ENCODE measurements at places on chromosomes 7 and 10. TPM values are rescaled to one million over a fixed set of nuclear protein-coding genes. Genes with fewer than 3 reads are reported as not detected.

- H3K4me1 ChIP-seq, result no peaks in the 10 kb centered on the region
- H3K4me3 ChIP-seq, result no peak overlapping the region
- H3K27ac ChIP-seq, result no peak overlapping the region
- H3K27me3 ChIP-seq, result peaks cover 11% of the 10 kb centered on the region
- DNase-seq, result no peak
These were observed 7.0 kb downstream of the PTF1A start for GRCh38 chr10:23198940-23199767.

- DNase-seq, result no peak
- no peak overlapping the region for H3K27ac ChIP-seq
- H3K36me3 ChIP-seq, result no peaks in the 10 kb centered on the region
- H3K4me3 ChIP-seq, result no peak overlapping the region
These were observed 214.4 kb upstream of the CELF2 start for GRCh38 chr10:10803278-10803677.

GRCh38 chr7:37385787-37386186 is 62.9 kb downstream of the ELMO1 start:
- no peaks in the 10 kb centered on the region for H3K27me3 ChIP-seq
- no peaks in the 10 kb centered on the region for H3K36me3 ChIP-seq
- peaks cover 6% of the 10 kb centered on the region for H3K4me1 ChIP-seq
- H3K4me3 ChIP-seq, result no peak overlapping the region
- no peak overlapping the region for H3K27ac ChIP-seq

DNA sequence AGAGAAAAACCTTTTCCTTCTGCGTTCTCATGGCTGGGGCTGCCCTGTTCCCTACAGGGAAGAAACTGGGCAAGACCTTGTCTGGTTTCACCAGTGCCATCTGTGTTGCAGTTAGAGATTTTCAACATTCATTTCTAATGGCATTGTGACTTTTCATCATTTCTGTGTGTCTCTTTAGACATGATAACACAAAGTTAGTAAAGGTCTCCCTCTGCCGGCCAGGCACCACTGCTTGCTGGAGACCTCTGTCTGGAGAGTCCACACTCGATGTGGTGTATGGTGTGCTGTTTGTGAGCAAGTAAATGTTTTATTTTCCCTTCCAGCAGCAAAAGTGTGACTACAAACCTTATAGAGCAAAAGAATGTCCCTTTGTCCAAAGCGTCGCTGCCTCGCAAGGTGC is 213.5 kb downstream of the PAXIP1 start:
- no peak overlapping the region for H3K27ac ChIP-seq
- no peaks in the 10 kb centered on the region for H3K4me1 ChIP-seq
- no peak for DNase-seq
- no peak overlapping the region for H3K4me3 ChIP-seq

DNA sequence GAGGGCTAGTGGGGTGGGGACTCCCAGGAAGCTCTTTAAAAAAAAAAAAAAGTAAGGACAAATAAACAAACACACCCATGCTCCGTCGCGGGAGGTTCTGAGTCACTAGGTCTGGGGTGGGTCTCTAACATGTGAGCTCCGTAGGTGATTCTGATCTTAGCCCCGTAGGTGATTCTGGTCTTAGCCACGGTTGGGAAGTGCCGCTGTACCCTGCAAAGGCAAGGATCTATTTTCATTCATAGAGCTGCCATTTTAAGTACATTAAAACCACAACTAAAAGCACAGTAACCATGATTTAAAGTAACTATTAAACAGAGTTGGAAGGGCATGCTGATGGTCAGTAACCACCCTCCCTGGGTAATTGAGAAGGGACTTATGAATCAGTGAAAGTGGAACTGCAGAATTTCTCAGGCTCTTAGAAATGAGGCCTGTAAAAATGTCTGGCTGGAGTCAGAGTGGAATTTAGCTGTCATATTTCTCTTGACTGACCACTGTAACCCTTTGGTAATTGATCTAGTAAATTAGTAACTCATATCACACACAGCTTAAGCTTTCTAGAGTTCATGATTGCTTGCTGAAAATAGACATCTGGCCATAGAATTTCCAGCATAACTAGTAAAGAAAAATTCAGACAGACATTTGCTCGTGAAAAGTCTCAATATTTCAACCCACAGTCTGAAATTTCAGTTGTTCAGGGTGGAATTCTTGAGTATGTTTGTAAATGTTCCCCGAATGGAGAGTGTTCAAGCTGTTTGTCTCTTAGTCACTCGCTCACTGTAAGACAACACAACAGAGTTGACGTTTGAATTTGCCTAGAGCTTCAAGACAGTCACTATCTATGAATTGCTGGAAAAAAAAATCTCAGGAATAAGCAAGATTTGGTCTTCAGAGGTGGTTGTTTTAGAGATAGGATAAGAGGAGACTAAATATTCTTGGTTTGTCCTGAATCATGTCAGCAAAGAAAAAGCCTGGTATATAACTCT is 34.2 kb upstream of the TCF7L2 start:
- no peak overlapping the region for H3K4me3 ChIP-seq
- H3K27ac ChIP-seq, result no peak overlapping the region
- no peaks in the 10 kb centered on the region for H3K27me3 ChIP-seq
- H3K36me3 ChIP-seq, result no peaks in the 10 kb centered on the region

Gene ABCB1
- 22.0 TPM for polyA plus RNA-seq

Gene A1CF
- polyA plus RNA-seq, result not detected

All from CD4-positive, alpha-beta memory T cell (primary cell).